Midbrain (tissue), 1 donor: ENCODE measurements at places on chromosomes 1 and 21.

DNA sequence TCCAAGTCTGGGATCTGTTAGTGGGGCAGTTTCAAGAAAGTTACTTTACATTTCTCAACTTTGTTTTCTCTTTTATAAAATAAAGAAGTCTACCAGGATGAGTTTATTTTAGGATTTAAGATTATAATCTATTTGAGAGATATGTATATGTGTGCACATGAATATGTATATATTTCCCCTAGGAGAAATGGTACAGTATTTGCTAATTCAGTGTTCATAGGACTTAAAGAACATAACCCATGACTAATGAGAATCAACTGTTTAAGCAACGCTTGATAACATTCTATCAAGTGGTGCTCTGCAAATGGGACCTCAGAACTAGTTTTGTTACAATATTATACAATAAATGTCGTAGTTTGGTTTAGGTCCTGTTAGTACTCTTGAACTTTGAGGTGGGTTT, 7.0 kb downstream of the BCAS2 start:
- DNase-seq = no peak

DNA sequence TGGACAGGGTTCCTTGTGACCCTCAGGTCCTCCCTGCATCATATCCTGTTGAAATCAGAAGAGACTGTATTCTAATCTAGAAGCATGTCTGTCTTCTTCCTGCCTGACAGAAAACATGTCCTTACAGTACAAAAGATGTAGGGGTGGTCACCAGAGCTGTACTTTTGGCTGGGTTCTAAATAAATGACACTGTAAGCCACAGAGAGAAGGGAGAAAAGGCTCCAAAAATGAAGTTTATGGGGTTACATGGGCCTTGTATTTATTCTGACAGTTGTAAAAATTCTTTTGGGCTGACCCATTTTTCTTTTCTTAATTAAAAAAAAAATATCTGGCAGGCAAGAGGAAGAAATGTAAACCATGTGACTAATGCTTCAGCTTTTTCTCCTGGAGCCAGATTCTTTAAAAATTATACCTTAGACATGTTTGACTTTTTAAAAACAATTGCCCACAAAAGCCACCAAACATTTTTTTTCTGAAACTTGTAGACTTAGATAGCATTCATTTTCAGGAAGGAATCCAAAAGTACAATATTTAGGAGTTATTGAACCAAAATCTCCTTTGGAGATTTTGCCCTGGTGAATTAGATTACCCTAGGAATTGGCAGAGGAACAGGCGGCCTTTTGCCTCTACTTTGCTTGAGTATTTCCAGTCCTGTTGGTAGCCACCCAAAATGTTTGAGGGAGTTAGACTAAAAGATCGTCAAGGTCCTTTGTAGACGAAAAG, 17.1 kb downstream of the RGL1 start:
- no peak for DNase-seq

DNA sequence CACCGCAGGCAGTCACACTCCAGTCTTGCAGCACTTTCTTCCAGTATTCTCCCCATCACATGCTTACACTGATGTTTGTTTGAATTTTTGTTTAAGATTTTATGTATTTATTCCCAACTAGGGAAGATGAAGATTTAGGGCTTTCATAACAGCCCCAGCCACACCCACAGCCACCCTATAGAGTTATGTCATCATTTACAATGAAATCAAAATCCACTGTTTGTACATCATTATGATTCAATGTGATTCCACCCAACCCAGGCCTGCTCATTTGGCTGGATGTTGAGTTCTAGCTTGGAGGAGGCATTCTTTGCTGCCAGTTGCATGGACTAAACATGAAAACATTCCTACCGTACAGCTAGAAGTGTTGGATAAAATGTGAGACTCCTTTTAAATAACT, 35.8 kb downstream of the RIPK4 start:
- DNase-seq = no peak

DNA sequence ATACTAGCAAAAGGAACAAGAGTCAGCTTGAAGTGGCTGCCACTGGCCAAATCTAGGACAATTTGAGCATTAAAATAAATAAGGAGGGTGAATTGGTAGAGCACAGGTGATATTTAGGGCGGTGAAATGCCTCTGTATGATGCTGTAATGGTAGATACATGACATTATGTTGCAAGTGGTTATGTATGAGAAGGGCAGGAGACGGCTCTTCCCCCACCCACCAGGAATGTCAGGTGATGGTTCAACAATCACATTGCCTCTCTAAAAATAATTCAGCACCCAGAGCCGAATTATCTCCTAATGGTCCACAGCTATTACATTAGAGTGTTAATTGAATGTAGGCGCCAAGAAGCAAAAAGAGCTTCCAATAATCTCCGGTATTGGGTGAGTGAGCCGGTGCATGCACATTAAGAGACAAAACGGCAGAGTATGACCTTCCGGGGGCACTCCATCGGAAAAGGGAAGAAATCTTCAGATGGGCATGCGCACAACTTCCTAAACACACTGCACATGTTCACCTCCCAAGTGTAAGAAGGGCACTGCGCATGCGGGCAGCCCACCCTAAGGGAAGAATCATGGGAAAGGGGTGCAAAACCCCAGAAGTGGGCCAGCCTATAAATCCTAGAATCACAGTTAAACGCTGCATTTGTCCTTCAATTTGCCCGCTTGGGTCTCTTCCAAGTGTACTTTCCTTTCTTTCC, 6.8 kb upstream of the IFNAR1 start:
- no peak for DNase-seq

- DNase-seq = no peak
These were observed 44.1 kb downstream of the TRPM2 start for GRCh38 chr21:44397431-44398031.

DNA sequence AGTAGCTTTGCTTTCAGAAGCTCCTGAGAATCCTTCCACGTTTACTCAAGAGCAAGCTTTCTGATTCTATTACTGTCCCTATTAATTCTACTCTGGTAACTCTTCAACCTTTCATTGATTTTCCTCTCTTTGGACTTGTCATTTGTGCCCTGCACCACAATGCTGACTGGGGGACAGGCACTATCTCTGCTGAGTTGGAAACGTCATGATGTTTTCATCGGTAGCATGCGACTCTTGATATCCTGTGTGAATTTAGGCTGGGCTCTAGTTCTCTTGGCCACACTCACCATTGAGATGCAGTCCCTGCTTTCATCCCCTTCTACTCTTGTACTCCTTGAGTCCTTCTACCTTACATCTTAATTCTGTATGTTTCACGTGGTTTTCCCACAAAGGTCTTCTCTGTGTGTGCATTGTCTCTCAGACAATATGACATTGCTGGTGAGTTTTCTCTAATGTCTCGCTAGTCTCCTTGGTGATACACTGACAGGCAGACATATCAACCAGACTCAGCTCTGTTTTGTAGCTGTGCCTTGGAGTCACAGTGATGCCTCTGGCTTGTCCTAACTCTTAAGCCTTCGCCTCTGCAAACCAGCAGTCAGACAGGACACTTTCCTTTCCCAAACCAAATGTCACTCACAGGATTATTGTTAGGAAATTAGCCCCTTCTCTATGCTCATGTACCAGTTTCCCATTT, 223.6 kb upstream of the ADGRL2 start:
- no peak for DNase-seq

GRCh38 chr1:157201767-157202166, 63.6 kb upstream of the ETV3 start:
- no peak for DNase-seq

- DNase-seq = peak; percentile 60
These were observed at the start of gene IFI16 for GRCh38 chr1:159009704-159010361. TSS of gene IFI16 (plus strand) at chr1:159009907. CDS start at chr1:159014681, 4,774 bp downstream.

DNA sequence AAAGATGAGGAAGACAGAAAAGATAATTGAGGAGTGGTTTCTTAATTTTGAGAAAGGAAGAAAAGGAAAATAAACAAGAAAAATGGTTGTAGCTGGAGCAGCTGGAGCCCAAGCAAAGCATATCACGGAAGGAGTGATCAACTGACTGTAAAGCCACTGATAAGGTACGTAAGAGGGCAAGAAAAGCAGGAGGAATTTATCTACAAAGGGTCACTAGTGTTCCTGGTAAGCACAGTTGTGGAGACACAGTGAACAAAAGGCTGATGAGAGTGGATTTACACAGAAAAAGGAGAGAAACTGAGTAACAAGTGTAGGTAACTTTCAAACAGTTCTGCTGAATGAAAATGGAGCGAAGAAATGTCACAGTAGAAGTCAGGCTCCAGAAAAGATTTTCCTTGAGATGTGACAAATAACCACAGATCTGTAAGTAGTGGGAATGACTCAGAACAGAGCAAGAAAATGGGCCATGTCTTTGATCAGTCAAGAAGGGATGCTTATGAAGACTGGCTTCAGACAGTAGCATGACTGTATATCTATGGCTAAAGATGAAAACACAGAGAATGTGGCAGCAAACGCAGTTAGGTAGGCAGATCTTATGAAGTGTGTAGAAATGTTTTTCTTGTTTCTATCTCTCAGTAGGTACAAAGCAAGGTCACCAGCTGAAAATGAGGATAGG, 45.6 kb upstream of the RBM34 start:
- DNase-seq = no peak

GRCh38 chr1:161218301-161219077, 3.4 kb downstream of the FCER1G start:
- no peak for DNase-seq

- DNase-seq = no peak
These were observed 7.4 kb downstream of the JAM2 start for GRCh38 chr21:25646474-25646873.

GRCh38 chr1:50109647-50110075, 941 bp downstream of the ELAVL4 start:
- peak; percentile 29 for DNase-seq

DNA sequence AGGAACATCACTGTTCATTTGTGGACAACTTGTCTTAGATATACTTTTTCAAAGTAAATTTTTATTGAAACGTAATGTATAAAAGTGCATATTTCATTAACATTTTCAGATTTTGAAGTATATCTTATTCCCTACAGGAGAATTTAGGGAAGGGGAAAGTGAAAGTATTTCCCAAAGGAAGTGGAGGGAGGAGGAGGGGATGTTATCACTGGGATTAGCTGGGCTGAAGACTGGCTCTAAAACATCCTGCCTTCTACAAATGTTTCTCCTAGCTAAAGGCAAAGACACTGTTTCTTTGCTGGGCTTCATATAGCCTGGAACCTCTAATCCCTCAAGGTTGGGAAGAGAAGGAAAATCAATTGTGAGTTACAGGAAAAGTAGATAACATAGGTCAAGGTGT, 7.1 kb upstream of the ZNF697 start:
- no peak for DNase-seq

- peak; percentile 68 for DNase-seq
These were observed 3.3 kb upstream of the SLC45A1 start for GRCh38 chr1:8314346-8315280.

GRCh38 chr1:229109320-229109761, 161.6 kb upstream of the RAB4A start:
- DNase-seq = peak; percentile 43

DNA sequence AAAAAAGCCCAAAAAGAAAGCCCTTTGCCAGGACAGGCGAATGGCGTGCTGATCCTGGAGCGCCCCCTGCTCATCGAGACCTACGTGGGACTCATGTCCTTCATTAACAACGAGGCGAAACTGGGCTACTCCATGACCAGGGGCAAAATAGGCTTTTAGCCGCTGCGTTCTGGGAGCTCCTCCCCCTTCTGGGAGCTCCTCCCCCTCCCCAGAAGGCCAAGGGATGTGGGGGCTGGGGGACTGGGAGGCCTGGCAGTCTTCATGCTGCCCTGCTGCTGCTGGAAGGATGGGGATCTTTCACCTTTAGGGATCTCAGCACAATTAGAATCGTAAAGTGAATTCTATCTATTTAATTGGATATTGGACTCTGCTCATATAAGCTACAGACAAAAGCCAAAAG, 3.6 kb downstream of the TPRG1L start:
- no peak for DNase-seq

DNA sequence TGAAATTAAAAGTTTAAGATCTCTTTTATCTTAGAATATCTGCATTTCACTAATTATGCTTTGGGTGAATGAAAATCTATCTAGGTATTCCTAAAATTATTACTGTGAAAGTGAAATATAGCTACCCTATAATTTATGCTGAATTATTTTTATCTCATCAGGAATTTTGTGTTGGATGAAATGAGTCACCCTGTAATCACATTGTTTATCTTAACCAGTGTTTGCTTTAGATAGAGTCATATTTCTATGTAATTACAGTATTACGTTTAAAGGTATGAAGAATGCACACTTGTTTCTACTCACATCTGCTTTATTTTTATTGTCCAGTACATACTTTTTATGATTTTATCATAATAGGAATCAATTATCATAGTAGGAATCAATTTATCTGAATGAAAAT, 249.2 kb downstream of the NCAM2 start:
- DNase-seq = no peak

DNA sequence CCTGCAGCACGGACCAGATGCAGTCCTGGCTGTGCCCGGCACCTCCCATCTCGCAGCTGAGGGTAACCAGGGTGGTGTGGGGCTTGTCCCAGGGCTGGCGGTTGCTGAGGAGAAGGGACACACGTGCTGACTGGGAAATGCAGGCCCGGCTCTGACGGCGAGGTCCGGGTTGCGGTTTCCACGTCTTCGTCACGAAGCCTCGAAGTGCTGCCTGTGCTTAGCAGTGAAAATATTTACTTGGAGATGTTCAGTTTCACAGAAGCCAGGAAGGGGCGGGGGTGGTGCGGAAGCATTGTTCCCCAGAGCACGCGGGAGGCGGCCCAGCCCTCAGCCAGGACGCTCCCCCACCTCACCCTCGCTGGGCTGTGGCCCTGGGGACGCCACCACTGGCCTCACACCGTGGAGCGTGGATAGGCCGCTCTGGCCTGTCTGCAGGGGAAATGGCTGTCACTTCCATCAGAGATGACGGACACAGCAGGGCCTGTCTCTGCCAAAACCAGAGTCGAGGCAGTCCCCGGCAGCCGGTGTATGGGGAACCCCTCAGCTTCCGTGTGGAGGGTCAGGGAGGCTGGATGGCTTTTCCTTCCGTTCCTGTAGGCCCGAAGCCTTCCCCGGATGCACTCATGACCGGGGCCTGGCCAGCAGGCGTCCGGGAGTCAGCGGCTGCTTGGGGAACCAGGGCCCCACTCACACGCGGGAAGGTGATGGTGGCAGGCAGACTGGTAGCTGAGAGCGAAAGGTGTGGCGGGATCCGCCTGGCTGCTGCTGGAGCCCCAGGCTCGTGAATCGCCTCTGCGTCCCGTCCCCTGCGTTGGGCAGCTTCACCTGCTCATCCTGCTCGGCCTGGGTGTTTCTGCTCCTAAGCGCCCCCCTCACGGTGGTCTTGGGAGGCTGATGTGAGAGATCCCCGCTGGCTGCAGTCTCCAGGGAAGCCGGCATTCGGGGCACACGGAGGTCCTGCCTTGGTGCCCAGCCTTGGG, 14.7 kb upstream of the POFUT2 start:
- DNase-seq = no peak

- DNase-seq = no peak
These were observed 87.6 kb downstream of the GFI1 start for GRCh38 chr1:92399076-92399475.

DNA sequence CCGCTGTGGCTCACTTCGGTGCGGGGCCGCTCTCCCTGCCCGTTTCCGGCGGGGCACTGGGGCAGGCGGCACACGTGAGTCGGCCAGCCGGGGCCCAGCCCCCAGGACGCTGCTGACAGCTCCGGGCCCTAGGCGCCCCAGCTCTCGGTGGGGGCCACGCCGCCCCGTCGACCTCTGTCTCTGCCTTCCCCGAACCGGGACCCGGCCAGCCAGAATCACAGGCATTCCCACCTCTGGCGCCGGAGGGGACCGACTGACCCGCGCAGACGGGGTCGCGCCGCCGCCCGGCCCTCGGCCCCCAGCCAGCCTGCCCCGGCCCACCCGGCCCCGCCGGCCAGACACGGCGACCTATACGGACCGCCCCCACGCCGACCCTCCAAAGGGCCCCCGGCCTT, 755 bp downstream of the SCMH1 start:
- peak; percentile 38 for DNase-seq

- no peak for DNase-seq
These were observed 520.5 kb downstream of the SMYD3 start for GRCh38 chr1:245986404-245987218.

GRCh38 chr21:39888848-39889247, 21.6 kb downstream of the PCP4 start:
- DNase-seq = no peak
